ENCODE measurements at places on chromosomes 3 and 15.
A peak's percentile ranks its signal among the peaks of the same experiment; 100 is the strongest.

DNA sequence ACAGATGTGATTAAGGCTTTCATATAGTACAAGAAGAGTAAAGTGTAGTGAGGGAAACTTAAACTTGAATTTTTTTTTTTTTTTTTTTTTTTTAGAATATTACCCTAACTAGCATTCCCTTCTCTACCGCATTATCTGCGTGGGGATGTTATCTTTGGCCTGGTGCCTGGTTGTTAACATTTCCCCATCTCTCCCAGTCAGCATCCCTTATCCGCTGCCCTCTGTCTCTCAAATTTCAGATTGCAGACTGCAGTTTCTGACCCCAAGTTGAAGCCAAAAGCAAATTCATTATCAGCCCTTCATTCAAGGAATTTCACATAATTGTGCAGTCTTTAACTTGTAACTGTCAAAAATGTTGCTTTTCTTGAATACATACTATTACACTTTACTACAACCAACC lies 353.0 kb downstream of the PLOD2 start:
- DNase-seq: peak; percentile 53

DNA sequence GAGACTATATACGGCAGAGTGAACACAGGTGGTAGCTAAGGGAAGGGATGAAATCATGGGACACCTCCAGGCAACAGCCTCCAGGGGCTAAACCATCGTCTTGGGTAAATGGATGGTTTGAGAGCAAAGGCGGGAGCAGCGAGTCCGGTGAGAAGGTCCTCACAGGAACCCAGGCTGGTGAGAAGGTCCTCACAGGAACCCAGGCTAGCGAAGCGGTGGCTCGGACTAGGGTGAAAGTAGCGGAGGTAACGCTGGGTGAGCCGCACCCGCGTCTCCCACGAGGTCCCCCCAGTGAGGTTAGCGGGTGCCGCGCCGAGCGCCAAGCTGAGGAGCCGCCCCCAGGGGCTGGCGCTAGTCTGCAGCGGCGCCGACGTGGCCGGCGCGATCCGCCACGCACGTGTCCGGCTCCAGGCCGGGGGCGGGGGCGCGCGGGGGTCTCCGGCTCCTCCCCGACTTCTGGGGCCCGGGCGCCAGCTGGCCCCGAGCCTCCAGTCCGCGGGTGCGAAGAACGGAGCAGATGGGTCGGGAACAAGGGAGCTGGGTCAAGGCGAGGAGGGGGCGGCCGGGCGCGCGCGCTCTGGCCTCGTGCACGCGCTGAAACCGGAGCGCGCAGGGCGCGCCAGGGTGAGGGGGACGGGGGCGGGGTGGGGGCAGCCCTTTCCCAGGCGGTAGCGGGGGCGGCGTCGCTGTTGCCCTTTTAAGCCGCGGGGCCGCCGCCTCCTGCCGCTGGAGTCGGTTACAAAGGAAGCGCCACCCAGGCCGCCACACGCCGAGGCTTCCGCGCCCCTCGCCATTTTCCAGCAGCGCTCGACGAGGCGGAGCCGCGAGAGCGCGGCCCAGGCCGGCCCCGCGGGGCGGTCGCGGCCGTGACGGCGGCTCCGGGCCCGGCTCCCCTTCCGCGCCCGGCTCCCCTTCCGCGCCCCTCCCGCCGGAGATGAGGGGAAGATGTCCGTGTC lies at the start of gene UBE2Q2:
UBE2Q2 (plus strand) TSS at position 726 of the 956 bp plus-strand sequence; CDS start at position 946, 220 bp downstream.
- DNase-seq: peak; percentile 68

DNA sequence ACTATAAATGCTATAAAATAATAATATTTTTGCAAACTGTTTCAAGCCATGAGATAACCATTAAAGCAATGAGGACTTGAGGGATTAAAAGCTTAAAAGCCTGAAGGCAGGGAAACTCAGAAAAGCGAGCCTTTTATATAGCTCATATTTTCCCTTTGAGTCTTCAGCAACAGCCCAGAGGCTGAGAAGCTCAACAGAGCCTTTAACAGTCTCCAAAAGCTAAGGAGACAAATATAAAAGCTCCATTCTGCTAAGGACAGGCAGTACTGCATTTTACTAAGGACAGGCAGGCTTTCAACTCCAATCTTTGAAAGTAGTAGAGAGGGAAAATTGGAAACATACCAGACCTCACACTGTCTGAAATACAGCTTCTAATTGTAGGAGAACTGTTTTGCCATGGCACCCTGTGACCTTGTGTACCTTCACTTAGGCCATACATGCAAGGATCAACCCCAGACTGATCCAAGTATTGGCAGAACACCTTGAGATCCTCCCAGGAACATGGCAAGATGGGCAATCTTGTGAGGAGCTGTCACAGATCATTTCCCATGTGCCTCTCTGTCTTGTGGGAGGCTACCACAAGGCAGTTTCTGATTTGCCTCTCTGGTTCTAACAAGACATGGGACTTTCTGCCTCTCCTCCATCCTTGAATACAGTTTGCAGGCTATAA lies 53.1 kb upstream of the ARNT2 start:
- no peak for DNase-seq

DNA sequence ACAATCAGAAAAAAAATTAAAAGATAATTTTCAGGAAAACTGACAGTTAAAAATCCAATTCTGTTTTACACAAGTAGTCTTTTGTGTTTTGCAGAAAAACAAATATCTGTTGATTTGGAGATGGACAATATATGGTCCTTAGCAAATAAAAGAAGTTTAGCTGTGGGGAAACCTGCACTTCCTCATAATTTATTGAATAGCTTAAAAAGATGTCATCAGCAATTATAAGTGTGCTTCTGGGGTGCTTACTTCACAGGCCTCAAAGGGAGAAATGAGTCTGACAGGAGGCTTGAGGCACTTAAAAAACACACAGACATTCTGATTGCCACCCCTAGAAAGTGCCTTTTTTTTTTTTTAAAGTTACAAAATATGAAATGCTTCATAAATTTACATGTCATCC lies 31.6 kb upstream of the CERS3 start:
- DNase-seq: no peak

GRCh38 chr15:74384881-74385643 lies 17.6 kb upstream of the CYP11A1 start:
- DNase-seq: no peak

DNA sequence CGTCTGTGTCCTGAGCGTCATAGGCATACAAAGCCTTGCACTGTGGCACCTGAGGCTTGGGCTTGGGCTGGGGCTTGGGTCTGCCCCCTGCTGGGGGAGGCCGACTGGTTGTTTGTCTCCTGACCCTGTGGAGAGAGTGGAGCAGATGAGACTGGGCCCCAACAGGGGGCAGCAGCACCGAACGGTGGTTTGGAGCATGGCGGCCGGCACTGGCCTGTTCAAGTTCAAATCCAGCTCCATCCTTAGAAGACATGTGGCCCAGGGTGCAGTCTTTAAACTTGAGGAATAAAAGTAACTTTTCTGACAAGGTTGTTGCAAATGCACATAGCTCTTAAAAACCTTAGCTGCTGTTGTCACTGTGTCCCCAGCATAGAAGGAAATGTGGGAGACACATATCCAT lies 33.3 kb downstream of the CCNB2 start:
- DNase-seq: peak; percentile 25

DNA sequence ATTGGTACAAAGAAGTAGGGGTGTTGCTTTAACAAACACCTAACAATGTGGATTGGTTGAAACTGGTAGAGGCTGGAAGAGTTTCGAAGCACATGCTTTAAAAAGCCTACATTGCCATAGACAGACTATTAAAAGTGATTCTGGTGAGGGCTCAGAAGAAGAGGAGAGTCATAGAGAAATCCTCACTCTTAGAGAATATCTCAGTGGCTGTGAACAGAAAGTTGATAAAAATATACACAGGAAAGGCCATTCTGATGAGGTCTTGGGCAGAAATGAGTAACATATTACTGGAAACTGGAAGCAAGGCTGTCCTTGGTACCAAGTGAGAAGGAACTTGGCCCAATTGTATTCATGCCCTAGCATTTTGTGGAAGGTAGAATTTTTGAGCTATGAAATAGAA lies 173.7 kb upstream of the CRBN start:
- no peak for DNase-seq

- peak; percentile 81 for DNase-seq
Observed at GRCh38 chr3:9028134-9028533, 64.9 kb upstream of the RAD18 start.

- no peak for DNase-seq
Observed at GRCh38 chr3:114361391-114361790, 67.6 kb downstream of the TIGIT start.

GRCh38 chr15:64398575-64398974 lies 10.9 kb downstream of the TRIP4 start:
- peak; percentile 9 for DNase-seq

- DNase-seq: peak; percentile 3
Observed at GRCh38 chr3:44439499-44440295, 37.8 kb downstream of the ZNF445 start.

DNA sequence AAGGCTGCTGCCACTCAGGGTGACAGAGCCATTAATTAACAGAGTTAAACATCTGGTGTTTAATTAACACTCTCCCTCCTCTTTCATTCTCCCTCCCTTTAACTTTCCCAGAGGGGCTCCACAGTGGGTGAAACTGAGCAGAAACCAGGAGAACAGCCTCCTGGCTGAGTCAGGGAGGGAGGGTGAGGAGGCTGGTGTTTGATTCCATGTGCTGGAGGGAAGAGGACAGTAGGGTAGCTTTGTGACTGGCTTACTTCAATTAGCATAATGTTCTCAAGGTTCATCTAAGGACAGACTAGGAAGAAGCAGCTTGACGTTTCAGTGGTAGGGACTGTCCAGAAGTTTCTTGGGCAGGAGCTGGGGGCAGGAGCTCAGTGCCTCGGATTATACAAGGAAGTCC lies 62.8 kb downstream of the SEMA5B start:
- DNase-seq: no peak

GRCh38 chr3:82494977-82495489 lies 733.6 kb upstream of the GBE1 start:
- DNase-seq: no peak

- DNase-seq: no peak
Observed at GRCh38 chr15:78374436-78375393, 34.6 kb downstream of the CRABP1 start.

- DNase-seq: no peak
Observed at GRCh38 chr15:47397655-47398054, 319.6 kb upstream of the SEMA6D start.

DNA sequence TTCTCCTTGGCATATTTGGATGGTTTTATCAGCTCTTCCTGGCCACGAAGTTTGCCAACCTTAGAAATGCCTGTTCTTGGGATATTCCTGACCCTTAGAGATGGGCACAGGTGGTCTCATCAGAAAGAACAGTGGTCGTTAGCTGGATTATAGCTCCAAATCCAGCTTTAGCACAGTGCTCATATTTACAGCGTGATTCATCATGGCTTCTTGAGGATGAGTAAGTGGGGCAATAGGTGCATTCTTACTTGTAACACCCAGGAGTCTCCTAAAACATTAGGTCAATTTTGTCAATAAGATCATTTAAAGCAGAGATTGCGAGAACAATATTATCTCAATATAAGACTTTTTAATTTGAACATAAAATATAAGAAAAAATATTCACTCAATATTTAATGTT lies 191.9 kb downstream of the GABRB3 start:
- DNase-seq: no peak

- DNase-seq: no peak
Observed at GRCh38 chr15:70995383-70995970, 102.9 kb downstream of the LRRC49 start.

GRCh38 chr3:64047787-64048186 lies 24.5 kb upstream of the PSMD6 start:
- DNase-seq: no peak

- DNase-seq: no peak
Observed at GRCh38 chr3:151873398-151873797, at the start of gene SUCNR1. Gene SUCNR1, plus strand, starts transcription at chr3:151873643. Its CDS starts 6,250 bp downstream, at chr3:151879893.

- no peak for DNase-seq
Observed at GRCh38 chr3:50675179-50676030, 678 bp downstream of the DOCK3 start.

DNA sequence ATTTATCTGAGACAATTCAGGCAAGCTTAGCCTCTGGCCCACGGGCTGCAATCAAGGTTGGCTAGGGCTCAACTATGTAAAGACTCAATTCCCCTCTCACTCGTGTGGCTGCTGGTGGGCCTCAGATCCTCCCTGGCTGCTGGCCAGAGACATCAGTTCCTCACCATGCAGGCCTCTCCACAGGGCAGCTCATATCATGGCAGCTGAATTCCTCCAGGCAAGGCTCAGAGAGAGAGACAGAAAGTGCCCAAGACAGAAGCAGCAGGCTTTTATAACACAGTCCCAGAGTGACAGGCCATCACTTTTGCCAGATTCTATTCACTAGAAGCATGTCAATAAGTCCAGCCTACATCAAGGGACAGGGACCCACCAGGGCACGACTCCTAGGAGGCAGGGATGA lies 63.2 kb downstream of the XXYLT1 start:
- DNase-seq: peak; percentile 66

DNA sequence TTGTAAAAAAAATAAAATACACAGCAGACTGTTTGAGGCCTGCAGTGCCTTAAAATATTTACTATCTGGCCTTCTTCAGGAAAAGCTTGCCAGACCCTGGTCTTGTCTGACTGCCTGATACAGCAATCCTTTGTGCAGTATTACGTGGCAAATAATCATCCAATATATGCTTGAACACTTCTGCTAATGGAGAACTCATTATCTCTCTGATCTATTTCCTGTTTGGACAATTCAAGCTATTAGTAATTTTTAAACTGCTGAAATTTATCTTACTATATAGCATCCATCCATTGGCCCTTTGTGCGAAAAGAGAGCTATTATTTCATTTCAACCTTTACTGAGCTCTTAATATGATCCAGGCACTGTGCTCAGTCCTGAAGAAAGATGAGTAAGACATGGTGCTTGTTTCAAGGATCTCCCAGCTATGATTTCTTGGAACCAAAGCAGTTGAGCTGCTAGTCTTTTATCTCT lies 15.9 kb downstream of the ATG7 start:
- DNase-seq: peak; percentile 61

All from fibroblast of upper back skin (primary cell).